ENCODE measurements at places on chromosomes 5 and 9.

DNA sequence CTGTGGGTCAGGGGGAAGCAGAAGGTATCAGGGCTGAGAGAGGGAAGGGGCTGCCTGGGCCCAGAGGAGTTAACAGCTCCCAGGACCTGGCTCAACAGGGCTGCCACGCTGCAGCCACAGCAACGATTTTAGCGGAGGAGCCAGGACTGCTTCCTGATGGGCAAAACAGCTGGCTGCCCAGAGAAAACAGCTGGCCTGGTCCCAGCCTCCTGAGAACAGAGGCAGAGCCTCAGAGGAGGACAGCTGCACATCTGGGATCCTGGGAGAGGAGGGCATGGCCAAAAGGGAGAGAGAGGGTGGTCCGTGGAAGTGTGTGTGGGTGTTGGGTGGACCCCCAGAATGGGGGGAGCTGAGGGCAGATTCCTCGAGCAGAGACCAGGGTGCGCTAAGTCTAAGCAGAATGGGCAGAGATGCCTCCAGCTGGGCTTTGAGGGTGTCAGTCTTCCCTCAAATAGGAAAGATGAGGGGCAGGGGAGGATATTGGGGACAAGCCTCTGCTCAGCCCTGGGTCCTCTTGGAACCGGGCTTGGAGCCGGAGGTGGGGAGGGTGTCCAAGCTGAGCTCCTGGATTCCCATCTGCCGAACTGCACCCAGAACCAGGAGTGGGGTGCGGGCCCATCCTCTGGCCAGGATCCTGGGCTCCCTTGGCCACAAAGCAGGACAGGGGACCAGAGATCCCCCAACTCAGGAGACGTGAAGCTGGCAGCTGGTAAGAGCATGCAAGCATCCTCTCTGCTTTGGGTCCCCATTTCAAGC is 9.1 kb upstream of the CERCAM start:
- no peak for DNase-seq

- DNase-seq: no peak
Measured at GRCh38 chr5:73272351-73272750, 99.4 kb downstream of the TMEM174 start.

- DNase-seq: no peak
Measured at GRCh38 chr5:127838661-127839060, 135.5 kb downstream of the CCDC192 start.

- no peak for DNase-seq
Measured at GRCh38 chr9:130298662-130299279, 33.2 kb downstream of the HMCN2 start.

- DNase-seq: no peak
Measured at GRCh38 chr5:81269751-81270393, 31.5 kb upstream of the ZCCHC9 start.

GRCh38 chr5:65307931-65308330 is 173.8 kb downstream of the ADAMTS6 start:
- no peak for DNase-seq

GRCh38 chr5:34002629-34003328 is 5.1 kb downstream of the AMACR start:
- no peak for DNase-seq

GRCh38 chr5:125181159-125181558 is 434.7 kb upstream of the ZNF608 start:
- DNase-seq: no peak

GRCh38 chr5:123549256-123549904 is 37.4 kb downstream of the CSNK1G3 start:
- DNase-seq: peak; percentile 14

GRCh38 chr5:72205431-72206009 is 98.2 kb downstream of the MAP1B start:
- no peak for DNase-seq

- no peak for DNase-seq
Measured at GRCh38 chr9:114930056-114930812, at the start of gene TNFSF8. TNFSF8 (minus strand) TSS chr9:114930591; CDS start chr9:114930303, 288 bp downstream.

GRCh38 chr5:23627976-23628375 is 120.6 kb downstream of the PRDM9 start:
- DNase-seq: no peak

DNA sequence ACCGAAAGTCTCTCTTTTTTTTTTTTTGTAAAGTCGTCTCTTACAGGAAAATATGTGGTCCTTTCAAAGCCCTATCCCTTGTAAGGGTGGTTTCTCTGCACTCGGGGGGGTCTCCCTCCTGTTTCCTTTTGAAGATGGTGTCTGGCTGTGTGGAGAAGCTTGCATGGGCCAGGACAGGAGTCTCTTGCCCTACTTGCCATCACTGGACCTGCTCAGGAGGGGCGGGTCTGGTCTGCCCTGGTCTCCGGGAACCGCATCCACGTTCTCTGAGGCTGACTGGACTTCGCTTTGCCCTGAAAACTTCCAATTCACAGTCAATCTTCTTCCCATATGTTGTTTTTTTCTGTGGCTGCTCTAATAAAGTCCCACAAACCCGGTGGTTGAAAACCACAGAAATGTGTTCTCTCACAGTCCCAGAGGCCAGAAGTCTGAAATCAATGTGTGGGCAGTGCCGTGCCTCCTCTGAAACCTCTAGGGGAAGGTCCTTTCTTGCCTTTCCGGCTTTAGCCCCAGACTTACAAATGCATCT is 92.9 kb upstream of the IER5L start:
- DNase-seq: no peak

DNA sequence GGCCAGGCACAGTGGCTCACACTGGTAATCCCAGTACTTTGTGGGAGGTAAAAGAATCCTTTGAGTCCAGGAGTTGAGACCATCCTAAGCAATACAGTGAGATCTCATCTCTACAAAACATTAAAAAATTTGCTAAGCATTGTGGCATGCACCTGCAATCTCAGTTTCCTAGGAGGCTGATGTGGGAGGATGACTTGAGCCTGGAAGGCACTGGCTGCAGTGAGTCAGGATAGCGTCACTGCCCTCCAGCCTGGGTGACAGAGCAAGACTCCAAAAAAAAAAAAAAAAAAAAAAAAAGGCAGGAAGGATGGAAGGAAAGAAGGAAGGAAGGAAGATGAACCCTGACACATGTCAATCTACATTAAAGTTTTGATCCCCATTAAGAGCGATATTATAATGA is 1452.2 kb upstream of the ACO1 start:
- DNase-seq: no peak

DNA sequence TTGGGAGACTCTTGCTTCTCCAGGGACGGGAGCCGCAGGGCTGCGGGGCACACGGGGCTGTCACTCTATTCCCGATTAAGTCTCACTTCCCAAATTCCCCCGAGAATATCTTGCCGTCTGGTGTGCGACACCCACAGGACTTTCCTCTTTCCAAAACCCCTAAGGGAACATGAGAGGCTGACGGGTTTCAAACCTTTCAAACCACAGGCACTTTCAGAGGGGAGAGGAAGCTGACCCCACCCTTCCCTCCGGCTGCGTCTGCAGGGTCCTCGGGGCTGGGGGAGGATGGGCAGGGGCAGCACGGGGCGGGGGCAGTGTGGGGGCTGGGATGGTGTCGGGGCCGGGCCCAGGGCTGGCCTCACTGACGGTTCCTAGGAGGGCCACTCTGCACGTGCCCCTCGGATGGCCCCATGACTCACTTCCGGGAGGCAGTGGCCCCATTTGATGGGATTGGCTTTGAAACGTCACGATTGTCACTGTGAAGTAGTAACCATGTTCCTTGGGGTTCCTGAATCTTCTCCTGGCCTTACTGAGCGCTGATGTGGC is 38.2 kb downstream of the SLC9A3 start:
- DNase-seq: no peak

- DNase-seq: no peak
Measured at GRCh38 chr5:93705896-93706295, 35.5 kb downstream of the POU5F2 start.

DNA sequence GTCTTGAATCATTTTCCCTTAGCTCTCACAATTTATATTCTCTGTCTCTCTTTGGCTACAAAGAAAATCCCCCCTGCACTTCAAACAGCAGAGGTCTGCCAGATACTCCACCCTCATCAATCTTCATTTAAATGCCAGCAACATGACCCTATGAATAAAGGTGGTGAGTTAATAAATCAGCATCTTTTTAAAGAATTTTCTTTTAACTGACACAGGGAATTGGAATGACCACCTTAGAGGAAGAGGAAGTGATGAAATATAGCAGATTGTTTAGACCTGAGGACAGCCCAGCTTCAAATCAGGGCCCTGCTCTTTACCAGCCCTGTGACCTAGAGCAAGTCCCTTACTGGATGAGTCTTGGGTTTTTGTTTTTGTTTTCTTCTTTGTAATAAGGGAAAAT is 223.1 kb upstream of the PAPPA start:
- DNase-seq: no peak

GRCh38 chr9:134178768-134179551 is 14.6 kb upstream of the RNU6ATAC start:
- no peak for DNase-seq

GRCh38 chr9:113345671-113346070 is 3.7 kb upstream of the BSPRY start:
- no peak for DNase-seq

- no peak for DNase-seq
Measured at GRCh38 chr5:54956922-54957321, 28.5 kb downstream of the ESM1 start.

GRCh38 chr9:121362813-121363621 is 7.0 kb downstream of the STOM start:
- DNase-seq: no peak

GRCh38 chr5:147966829-147967228 is 60.5 kb upstream of the C5orf46 start:
- no peak for DNase-seq

DNA sequence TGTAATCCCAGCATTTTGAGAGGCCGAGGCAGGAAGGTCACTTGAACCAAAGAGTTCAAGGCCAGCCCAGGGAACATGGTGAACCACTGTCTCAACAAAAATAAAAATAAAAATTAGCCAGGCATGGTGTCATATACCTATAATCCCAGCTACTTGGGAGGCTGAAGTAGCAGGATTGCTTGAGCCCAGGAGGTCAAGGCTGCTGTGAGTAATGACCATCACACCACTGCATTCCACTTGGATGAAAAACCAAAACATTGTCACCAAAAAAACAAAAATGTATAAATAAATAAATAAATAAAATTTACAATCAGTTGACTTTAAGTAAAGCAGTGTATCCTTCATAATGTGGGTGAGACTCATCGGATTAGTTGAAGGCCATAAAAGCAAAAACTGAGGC is 541.4 kb downstream of the CSNK1G3 start:
- DNase-seq: no peak

DNA sequence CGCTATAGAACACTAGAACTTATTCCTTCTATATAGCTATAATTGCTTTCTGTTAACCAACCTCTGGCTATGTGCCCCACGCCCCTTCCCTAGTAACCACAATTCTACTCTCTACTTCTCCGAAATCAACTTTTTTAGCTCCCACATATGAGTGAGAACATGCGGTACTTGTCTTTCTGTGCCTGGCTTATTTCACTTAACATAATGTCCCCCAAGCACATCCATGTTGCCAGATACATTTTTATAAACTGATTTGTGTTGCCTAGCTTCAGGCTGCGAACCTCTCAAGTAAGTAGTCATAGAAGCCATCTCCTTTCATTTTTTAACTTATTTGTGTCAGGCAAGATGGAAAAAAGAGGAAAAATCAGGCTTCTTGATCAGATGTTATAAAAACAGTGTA is 249.5 kb downstream of the TMEM167A start:
- no peak for DNase-seq

DNA sequence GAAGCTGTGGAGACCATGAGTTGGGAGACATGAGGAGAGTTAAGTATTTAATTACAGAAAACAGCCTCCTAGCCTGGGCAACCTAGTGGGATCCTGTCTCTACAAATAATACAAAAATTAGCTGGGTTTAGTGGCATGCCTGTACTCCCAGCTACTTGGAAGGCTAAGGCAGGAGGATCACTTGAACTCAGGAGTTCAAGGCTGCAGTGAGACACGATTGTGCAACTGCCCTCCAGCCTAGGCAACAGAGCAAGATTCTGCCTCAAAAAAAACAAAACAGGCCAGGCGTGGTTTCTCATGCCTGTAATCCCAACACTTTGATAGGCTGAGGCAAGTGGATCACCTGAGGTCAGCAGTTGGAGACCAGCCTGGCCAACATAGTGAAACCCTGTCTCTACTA is 52.6 kb downstream of the AQP7 start:
- DNase-seq: no peak

DNA sequence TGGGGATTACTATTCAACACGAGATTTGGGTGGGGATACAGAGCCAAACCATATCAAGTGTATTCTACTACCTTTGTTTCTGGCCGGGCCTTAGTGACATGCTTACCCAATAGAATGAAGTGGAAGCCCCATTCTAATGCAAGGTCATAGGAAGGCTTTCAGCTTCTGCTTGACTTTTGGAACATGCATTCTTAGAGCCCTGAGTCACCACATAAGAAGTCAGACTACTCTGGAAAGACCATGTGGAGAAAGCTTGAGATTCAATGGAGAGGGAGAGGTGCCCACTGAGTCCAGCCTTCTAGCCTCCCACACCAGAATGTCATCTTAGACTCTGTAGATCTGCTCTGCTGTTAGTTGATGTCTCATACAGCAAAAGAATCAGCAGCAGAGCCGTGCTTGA is 155.7 kb upstream of the FBN2 start:
- DNase-seq: no peak

DNA sequence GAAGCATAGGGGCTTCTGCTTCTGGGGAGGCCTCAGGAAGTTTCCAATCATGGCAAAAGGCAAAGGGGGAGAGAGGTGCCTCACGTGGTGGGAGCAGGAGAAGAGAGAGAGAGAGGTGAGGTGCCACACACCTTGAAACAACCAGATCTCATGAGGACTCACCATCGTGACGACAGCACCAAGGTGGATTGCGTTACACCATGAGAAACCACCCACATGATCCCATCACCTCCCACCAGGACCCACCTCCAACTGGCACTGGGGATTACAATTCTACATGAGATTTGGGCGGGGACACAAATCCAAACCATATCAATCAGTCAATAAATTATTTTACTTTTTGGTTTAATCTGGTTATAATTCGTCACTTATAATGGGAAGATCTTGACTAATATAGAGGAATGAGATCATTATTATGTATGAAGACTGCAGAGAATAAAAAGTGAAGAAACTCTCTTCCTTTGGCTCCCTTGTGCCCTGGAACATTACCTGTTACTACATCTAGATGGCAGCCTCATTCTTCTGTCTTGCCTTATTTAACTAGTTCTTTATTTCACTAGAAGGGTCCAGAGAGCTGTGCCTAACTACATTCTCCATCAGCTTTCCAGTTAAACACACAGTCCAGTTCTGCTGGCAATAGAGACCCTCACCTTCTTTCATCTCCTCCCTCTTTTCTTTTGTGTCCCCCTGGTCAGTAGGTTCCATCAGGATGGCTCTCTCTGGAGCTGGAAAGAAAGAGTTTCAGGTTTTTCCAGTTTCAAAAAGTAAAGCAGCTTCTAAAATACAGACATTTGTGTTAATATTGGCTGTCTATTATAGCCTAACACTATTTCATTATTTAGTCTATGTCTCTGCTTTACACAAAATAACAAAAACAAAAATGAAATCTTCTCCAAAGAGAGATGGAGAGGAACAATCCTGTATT is 21.7 kb upstream of the SPINK7 start:
- no peak for DNase-seq

GRCh38 chr9:84061613-84062193 is 81.1 kb downstream of the RMI1 start:
- DNase-seq: no peak

- no peak for DNase-seq
Measured at GRCh38 chr5:122846051-122846550, 688 bp downstream of the SNX24 start.

Data from GM19239 (cell line).